Kidney (tissue), 22 donors: ENCODE measurements at places on chromosomes 3 and 15. TPM values are rescaled to one million over a fixed set of nuclear protein-coding genes. Genes with fewer than 3 reads are reported as not detected.

- no peak overlapping the region for H3K27ac ChIP-seq
- no peaks in the 10 kb centered on the region for H3K27me3 ChIP-seq
- H3K4me3 ChIP-seq, result no peak overlapping the region
- H3K36me3 ChIP-seq, result no peaks in the 10 kb centered on the region
- no peak for DNase-seq
Measured at GRCh38 chr15:43168192-43169107, 16.8 kb upstream of the CCNDBP1 start.

Gene CDHR4
- 0.54 TPM for total RNA-seq

DNA sequence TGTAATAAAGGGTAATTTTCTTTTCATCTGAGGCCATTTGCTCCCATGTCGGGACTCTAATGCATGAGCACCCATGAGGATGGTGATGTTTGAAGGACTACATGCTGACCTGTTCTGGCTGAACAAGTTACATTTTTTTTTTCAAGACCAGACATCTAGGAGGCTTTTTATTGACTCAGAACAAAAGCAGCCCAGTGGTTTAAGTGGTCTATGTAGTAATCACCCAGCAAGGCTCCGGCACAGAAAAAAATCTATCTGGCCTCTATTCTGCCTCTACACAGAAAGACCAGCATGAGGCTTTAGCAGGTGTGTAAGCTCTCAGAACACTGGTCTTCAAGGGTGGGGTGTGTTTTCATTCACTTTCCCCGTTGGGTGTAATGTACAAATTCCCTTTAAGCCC lies 95.1 kb upstream of the ZBED2 start:
- H3K36me3 ChIP-seq, result no peaks in the 10 kb centered on the region
- H3K27me3 ChIP-seq, result no peaks in the 10 kb centered on the region
- H3K27ac ChIP-seq, result no peak overlapping the region
- no peaks in the 10 kb centered on the region for H3K4me1 ChIP-seq
- H3K4me3 ChIP-seq, result no peak overlapping the region
- no peak for DNase-seq

- H3K36me3 ChIP-seq, result no peaks in the 10 kb centered on the region
- H3K27ac ChIP-seq, result no peak overlapping the region
- DNase-seq, result peak; percentile 48
- no peaks in the 10 kb centered on the region for H3K27me3 ChIP-seq
- H3K4me1 ChIP-seq, result no peaks in the 10 kb centered on the region
- no peak overlapping the region for H3K4me3 ChIP-seq
Measured at GRCh38 chr3:13233487-13234485, 160.6 kb upstream of the IQSEC1 start.

DNA sequence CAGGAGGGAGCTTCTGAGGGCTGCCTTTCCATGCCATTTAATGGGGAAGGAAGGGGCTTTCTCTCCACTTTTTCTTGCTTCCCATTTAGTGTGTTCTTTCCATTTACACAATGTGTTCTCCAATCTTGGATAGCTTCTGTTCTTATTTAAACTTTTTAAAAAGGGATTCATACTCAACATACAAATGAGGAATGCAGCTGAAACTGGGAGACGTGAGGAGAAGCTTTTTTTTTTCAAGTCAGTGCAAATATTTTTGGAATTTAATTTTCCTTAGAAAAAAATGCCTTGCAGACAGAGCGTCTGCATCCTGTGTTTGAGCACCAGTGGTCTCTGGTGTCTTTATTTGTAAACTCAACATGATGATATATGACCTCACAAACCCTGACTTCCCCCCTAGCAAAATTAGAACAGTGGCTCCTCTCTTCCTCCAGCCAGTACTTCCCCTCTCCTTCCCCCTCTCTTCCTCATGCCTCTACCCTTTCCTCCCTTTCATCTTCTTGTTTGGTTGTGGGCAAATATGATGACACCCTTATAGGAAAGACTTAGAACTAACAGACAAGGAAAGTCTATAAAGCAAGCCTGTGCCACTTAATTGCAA lies 48.1 kb upstream of the PCSK6 start:
- no peaks in the 10 kb centered on the region for H3K4me1 ChIP-seq
- no peaks in the 10 kb centered on the region for H3K27me3 ChIP-seq
- peak; percentile 12 for DNase-seq
- no peaks in the 10 kb centered on the region for H3K36me3 ChIP-seq
- no peak overlapping the region for H3K27ac ChIP-seq

DNA sequence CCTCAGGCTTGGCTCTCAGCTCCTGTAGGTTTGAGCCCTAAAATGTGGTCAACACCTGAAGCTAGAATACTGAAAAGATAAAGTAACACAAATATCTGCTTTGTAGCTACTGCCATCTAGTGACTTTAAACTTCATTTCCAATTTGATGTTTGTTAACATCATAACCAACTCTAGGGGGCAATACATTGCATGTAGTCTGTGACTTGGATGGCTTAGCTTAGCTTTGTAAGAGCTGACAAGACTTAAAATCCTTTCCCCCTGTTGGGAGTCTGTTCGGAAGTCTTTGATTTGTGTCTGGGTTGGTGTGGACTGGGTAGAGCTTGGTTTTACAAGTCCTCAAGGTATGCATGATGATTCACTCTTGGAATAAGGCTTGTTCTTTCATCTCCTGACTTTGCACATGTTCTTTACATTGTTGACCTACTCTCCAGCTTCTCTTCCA lies 51.7 kb downstream of the SCN11A start:
- DNase-seq, result no peak
- H3K27me3 ChIP-seq, result no peaks in the 10 kb centered on the region
- H3K27ac ChIP-seq, result no peak overlapping the region
- H3K36me3 ChIP-seq, result no peaks in the 10 kb centered on the region
- H3K4me1 ChIP-seq, result no peaks in the 10 kb centered on the region

GRCh38 chr3:139307601-139308555 lies 35.9 kb upstream of the MRPS22 start:
- H3K4me3 ChIP-seq, result no peak overlapping the region
- H3K27ac ChIP-seq, result no peak overlapping the region
- DNase-seq, result no peak
- no peaks in the 10 kb centered on the region for H3K36me3 ChIP-seq
- no peaks in the 10 kb centered on the region for H3K27me3 ChIP-seq
- no peaks in the 10 kb centered on the region for H3K4me1 ChIP-seq

DNA sequence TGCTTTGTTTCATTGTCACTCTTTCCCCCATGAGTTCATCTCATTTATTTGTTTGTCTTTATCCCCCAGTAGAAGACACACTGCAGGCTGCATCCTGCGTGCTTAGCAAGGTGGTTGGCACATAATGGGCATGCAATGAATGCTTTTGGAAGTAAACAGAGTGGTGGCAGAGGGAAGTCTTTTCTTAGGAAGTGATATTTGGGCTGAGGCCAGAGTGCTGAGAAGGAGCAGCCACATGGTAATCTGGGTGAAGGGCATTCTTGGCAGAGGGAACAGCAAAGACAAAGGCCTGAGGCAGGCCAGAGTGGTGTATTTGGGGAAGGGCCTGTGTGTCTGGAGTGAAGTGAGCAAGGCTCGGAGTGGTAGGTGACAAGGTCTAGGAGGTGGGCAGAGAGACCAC lies 17.7 kb upstream of the ADAMTS7 start:
- H3K27ac ChIP-seq, result no peak overlapping the region
- H3K27me3 ChIP-seq, result no peaks in the 10 kb centered on the region
- no peak overlapping the region for H3K4me3 ChIP-seq
- no peaks in the 10 kb centered on the region for H3K4me1 ChIP-seq
- no peaks in the 10 kb centered on the region for H3K36me3 ChIP-seq
- DNase-seq, result no peak

GRCh38 chr15:93417156-93417555 lies 328.1 kb upstream of the RGMA start:
- no peak for DNase-seq
- no peaks in the 10 kb centered on the region for H3K27me3 ChIP-seq
- H3K4me3 ChIP-seq, result no peak overlapping the region
- H3K4me1 ChIP-seq, result no peaks in the 10 kb centered on the region
- no peaks in the 10 kb centered on the region for H3K36me3 ChIP-seq

DNA sequence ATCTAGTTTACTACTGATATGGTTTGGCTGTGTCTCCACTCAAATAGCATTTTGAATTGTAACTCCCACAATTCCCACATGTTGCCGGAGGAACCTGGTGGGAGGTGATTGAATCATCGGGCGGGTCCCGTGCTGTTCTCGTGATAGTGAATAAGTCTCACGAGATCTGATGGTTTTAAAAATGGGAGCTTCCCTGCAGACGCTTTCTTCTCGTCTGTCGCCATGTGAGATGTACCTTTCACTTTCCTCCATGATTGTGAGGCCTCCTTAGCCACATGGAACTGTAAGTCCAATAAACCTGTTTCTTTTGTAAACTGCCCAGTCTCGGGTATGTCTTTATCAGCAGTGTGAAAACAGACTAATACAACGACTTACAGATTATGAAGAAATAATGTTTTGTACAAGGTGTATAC lies 35.6 kb upstream of the PYDC2 start:
- no peaks in the 10 kb centered on the region for H3K36me3 ChIP-seq
- H3K27me3 ChIP-seq, result no peaks in the 10 kb centered on the region
- H3K4me3 ChIP-seq, result no peak overlapping the region
- no peak for DNase-seq
- H3K27ac ChIP-seq, result no peak overlapping the region
- H3K4me1 ChIP-seq, result no peaks in the 10 kb centered on the region

DNA sequence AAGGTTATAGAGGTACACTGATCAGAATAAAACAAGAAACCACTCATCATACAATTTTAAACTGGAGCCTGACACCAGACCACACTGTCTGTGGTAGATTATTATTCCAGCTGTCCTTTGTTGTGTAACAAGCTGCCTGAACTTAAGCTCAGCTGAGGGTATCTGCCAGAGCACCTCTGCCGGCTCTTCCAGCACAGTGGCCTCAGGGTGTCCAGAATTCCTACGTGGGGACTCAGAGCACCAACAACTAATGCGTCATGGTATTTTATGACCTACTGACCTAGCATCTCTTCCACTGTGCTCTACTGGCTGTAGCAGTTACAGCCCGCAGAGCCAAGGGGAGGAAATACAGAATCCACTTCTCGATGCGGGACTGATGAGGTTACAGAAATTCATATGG lies 15.6 kb upstream of the RAF1 start:
- H3K36me3 ChIP-seq, result no peaks in the 10 kb centered on the region
- H3K27me3 ChIP-seq, result no peaks in the 10 kb centered on the region
- no peak overlapping the region for H3K27ac ChIP-seq
- H3K4me3 ChIP-seq, result no peak overlapping the region
- no peaks in the 10 kb centered on the region for H3K4me1 ChIP-seq
- no peak for DNase-seq

GRCh38 chr3:62392626-62393292 lies 19.4 kb upstream of the FEZF2 start:
- H3K36me3 ChIP-seq, result no peaks in the 10 kb centered on the region
- no peaks in the 10 kb centered on the region for H3K4me1 ChIP-seq
- H3K4me3 ChIP-seq, result no peak overlapping the region
- DNase-seq, result no peak
- H3K27me3 ChIP-seq, result no peaks in the 10 kb centered on the region
- no peak overlapping the region for H3K27ac ChIP-seq

DNA sequence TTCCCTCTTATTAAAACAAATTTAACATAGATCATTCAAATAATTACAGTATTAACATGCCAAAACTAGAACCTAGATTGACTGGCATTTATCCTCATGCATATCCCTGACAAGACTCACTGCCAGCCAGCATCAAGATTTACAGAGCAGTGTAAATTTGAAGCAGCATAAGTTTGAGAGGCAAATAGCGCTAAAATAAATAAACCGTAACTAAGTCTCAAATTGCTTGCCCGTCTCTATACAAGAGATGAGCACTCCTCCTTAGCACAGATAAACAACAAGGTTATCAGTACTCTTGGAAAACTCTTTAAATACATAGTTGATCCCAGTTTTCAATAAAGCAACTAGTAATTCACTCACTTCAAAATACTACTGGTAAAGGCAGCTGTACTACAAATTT lies 29.6 kb downstream of the MSL2 start:
- H3K36me3 ChIP-seq, result no peaks in the 10 kb centered on the region
- peaks cover 9% of the 10 kb centered on the region for H3K4me1 ChIP-seq
- DNase-seq, result peak; percentile 55
- H3K27me3 ChIP-seq, result no peaks in the 10 kb centered on the region

GRCh38 chr3:79015854-79016253 lies 751.9 kb downstream of the ROBO1 start:
- no peak overlapping the region for H3K27ac ChIP-seq
- H3K36me3 ChIP-seq, result no peaks in the 10 kb centered on the region
- DNase-seq, result no peak
- H3K4me1 ChIP-seq, result no peaks in the 10 kb centered on the region
- H3K4me3 ChIP-seq, result no peak overlapping the region

Gene CPN2
- 0.72 TPM for total RNA-seq

- no peaks in the 10 kb centered on the region for H3K36me3 ChIP-seq
- H3K27me3 ChIP-seq, result no peaks in the 10 kb centered on the region
- H3K4me1 ChIP-seq, result no peaks in the 10 kb centered on the region
- no peak for DNase-seq
Measured at GRCh38 chr3:85251766-85252165, 293.0 kb downstream of the CADM2 start.

- H3K36me3 ChIP-seq, result no peaks in the 10 kb centered on the region
- no peaks in the 10 kb centered on the region for H3K27me3 ChIP-seq
- no peak for DNase-seq
- no peaks in the 10 kb centered on the region for H3K4me1 ChIP-seq
Measured at GRCh38 chr3:65617209-65617608, 421.5 kb downstream of the MAGI1 start.

Gene ESYT3
- 5.3 TPM for total RNA-seq

DNA sequence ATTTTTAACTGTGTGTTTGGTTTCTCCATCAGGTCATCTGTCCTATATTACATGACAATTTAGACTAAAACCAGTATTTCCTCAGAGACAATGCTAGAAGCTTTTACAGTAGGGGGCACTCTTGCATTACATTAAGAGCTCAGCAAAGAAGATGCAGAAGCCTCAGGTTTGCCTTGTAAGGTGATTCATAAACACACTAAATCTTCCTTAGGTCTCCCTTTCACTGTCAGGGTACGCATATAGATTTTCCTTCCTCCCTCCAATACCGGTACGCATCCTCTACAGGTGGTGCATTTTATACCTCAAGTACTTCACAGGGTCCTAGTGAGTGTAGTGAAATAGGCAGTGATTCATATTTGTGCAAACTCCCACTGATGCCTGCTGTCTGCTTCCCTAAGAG lies 46.5 kb downstream of the CD86 start:
- no peak overlapping the region for H3K4me3 ChIP-seq
- no peaks in the 10 kb centered on the region for H3K36me3 ChIP-seq
- no peaks in the 10 kb centered on the region for H3K4me1 ChIP-seq

Gene GHSR
- total RNA-seq, result not detected

Gene CFAP91
- 14.1 TPM for total RNA-seq

Gene SHC4
- 0.50 TPM for total RNA-seq

GRCh38 chr3:156559321-156559720 lies 4.4 kb upstream of the SSR3 start:
- no peaks in the 10 kb centered on the region for H3K27me3 ChIP-seq
- H3K4me3 ChIP-seq, result no peak overlapping the region
- DNase-seq, result no peak
- no peaks in the 10 kb centered on the region for H3K4me1 ChIP-seq
- no peaks in the 10 kb centered on the region for H3K36me3 ChIP-seq
